ENCODE measurements at places on chromosomes 5 and 9. TPM values are rescaled to one million over a fixed set of nuclear protein-coding genes. Genes with fewer than 3 reads are reported as not detected.

ZNF879 gene
- total RNA-seq: 4.2 TPM

FST gene
- 1.9 TPM for total RNA-seq

ADRB2 gene
- total RNA-seq: 6.5 TPM

TESK1 gene
- total RNA-seq: 7.2 TPM

FGF10 gene
- total RNA-seq: not detected

IRX1 gene
- total RNA-seq: not detected

MYORG gene
- 3.6 TPM for total RNA-seq
